T-cell (primary cell): ENCODE measurements at places on chromosomes 4 and X.

GRCh38 chrX:46941341-46941740 is 29.1 kb downstream of the JADE3 start:
- no peak for DNase-seq

GRCh38 chrX:118239913-118240698 is 105.8 kb upstream of the WDR44 start:
- DNase-seq = no peak

- DNase-seq = no peak
These were observed 72.4 kb downstream of the IL21 start for GRCh38 chr4:122548452-122548851.

DNA sequence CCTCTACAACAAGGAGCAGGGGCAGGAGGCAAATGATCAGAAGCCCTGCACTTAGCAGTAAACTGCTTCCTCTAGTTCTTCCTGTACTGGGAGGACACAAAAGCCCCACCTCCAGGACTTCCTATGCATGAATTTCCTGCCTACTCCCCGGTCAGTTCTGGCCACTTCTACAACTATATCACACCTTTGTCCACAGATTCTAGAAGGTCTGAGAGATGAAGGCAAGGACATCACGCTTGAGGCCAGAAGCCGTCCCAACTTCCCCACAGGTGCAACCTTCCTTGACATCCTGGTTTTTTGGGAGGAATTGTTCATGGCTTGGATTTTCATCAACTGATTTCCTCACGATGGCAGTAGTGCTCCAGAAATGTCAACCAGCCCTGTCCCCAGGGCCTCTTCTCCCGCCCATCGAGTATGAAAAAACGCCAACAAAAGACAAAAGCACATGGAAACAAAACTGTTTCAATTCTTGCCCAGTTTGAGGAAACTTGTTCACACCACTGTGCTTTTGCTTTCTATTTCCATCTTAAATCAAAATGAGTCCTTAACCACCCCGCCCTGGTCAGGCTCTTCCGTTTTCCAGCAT is 206.5 kb upstream of the STK26 start:
- DNase-seq = peak; percentile 73

DNA sequence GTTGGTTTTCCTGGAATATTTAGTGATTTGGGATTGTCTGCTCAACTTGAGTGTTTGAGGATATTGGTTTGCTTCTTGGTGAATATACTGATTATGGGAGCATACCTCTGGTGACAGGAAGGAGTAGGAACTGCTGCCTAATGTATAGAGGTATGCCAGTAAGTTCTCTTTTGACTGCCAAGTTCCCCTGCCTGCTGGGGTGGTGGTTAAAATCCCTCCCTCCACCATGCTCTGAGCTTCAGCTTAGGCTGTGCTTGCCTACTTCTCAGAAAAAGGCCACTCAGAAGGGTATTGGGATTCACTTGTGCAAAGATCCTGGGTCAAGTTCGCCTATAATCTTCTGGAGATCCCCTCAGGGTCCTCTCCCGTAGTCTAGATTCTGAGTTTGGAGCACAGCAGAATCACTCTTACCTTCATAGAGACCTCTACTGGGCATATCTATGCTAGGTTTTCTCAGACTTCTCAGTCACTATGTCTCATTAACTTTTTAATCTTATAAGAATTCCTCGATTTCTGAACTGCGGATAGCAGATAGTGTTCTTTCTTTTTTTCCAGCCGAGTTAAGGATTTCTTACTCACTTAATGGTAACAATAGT is 44.7 kb upstream of the DCK start:
- DNase-seq = no peak

- no peak for DNase-seq
These were observed 90.2 kb downstream of the CBR4 start for GRCh38 chr4:168919706-168920324.

DNA sequence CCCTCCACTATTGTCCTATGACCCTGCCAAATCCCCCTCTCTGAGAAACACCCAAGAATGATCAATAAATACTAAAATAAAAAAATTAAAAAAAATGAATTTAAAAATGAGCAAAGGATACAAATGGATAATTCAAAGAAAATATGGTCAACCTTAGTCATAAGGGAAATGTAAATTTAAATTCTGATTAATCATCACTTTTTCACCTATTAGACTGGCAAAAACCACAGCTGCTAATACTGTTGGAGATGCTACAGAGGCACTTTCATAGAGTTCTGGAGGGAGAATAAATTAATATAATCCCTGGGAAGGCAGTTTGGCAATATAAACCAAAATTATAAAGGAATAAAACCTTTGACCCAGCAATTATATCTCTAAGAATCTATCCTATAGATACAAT is 50.3 kb downstream of the LRBA start:
- DNase-seq = no peak

DNA sequence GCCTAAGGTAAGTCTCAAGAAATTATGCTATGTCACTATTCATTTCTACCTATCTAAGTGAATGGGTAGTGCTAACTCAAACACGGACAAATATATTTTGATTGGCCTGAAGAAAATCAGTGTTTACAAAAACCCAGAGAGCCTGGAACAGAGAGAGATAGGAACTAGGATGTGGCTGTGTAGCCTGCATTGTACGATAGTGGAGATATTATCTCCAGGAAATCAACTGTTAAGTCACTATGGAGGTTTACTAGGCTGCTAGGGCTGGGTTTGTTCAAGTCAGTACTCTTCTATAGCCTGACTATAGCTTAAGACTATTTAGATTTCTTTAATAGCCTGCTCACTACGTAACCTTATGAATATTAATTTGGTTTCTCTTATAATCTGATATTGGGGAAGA is 127.9 kb downstream of the TACR3 start:
- no peak for DNase-seq

- DNase-seq = no peak
These were observed 25.6 kb upstream of the SORBS2 start for GRCh38 chr4:185837415-185838103.

- DNase-seq = peak; percentile 56
These were observed 87.5 kb downstream of the LEF1 start for GRCh38 chr4:108081256-108081655.

DNA sequence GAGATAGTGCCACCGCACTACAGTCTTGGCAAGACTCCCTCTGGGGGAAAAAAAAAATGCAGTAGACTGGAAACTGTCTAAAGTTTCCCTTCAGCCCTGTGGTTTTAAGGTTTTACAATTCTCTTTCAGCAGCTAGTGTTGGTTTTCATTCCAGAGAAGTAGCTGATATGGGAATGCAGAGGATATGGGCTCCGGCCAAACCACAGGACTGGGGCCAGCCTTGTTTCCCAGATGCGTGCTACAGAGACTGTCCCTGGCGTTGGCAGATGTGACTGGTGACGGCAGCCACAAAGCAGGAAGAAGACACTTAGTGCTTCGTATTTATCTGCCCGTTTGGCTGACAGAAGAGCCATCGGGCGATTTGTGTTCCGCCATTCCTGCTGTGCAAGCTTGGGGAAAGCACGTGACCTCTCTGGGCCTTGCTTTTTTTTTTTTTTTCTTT is 43.2 kb downstream of the ZBTB49 start:
- DNase-seq = no peak

DNA sequence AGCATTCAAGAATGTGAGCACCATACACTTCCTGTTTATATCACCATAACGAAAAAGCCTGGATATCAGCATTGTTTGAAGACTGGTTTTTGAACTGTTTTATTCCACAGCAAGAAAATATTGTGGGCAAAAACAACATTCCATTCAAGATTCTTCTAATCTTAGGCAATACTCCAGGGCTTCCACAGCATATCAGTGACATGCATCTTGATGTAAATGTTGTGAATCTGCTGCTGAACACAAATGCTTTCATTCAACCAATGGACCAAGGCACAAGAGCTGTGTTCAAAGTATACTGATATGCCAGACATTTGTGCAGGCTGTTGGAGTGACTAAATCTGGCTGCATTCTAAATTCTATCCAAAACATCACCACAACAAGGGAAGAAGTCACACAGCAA is 260.1 kb upstream of the ETNPPL start:
- no peak for DNase-seq

DNA sequence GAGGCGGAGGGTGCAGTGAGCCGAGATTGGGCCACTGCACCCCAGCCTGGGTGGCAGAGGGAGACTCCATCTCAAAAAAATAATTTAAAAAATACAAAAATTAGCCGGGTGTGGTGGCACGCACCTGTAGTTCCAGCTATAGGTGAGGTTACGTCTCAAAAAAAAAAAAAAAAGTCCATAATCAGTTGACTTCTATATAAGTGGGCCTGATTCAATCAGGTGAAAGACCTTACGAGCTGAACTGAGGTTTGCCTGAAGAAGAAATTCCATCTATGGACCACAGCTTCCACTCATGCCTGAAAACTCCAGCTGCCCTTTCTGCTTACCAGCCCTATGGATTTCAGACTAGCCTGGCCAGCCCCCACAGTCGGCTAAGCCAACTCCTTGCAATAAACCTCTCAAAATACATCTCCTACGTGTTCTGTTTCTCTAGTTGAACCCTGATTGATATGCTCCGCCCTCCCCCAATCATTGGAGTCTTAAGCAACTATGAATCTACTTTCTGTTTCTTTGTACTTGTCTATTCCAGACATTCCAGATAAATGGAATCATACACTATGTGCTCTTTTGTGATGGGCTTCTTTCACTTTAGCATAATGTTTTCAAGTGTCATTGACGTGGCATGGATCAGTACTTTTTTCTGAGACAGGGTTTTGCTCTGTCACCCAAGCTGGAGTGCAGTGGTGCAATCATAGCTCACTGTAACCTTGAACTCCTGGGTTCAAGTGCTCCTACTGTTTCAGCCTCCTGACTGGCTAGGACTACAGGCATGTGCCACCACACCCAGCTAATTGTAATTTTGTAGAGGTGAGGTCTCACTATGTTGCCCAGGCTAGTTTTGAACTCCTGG is 36.6 kb downstream of the SAT1 start:
- no peak for DNase-seq

DNA sequence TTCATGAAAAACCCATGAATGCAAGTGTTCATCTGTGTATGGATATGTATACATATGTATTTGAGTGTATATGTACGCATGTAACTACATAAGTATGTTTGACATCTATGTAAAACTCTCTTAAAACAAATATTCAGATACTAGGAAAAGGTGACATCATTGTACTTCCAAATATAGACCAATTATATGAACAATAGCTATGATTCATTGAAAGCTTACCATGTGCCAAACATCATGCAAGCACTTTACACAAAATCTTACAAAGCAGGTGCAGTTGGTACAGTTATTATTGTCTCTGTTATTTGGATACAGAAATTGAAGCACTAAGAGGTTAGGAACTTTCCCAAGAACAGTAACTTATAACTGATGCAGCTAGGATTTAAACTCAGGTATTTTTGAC is 21.4 kb downstream of the MAGEB17 start:
- DNase-seq = no peak

DNA sequence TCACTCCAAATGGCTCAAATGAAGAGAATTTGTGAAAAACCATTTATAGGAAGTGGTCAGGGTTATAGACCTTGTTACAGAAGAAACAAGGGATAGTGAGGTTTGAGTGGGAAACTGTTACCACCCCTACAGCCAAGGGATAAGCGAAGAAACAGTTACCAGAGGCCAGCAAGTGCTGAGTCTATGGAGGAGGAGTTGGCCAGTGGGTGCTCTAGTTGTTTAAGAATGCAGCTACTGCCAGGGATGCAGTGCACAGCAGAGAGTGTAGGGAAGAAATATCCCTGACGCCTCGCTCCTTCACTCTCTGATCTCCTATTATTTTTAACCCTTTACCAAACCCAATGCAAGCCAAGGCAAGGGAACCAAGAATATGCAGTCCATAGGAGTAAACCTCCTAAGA is 15.2 kb upstream of the SYTL4 start:
- DNase-seq = no peak

- DNase-seq = no peak
These were observed 79.9 kb downstream of the ZFX start for GRCh38 chrX:24229400-24229879.

DNA sequence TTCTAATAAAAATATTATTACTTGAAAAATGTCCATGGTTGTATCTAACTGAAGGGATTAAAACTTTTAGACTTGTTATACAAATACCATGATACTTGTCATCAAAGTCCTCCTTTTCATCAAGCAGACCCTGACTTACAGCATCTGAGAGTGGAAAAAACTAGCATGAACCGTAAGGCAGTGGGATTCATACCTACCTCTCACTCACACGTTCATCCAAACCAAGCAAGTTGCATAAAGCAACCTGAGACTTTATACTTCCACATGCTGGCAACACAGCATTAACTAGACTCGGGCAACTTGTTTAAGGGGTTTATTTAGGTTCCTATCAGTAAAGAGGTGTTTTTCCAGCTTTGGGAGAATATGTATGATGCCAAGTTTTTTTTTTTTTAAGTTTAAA is 22.6 kb upstream of the TLR7 start:
- no peak for DNase-seq

DNA sequence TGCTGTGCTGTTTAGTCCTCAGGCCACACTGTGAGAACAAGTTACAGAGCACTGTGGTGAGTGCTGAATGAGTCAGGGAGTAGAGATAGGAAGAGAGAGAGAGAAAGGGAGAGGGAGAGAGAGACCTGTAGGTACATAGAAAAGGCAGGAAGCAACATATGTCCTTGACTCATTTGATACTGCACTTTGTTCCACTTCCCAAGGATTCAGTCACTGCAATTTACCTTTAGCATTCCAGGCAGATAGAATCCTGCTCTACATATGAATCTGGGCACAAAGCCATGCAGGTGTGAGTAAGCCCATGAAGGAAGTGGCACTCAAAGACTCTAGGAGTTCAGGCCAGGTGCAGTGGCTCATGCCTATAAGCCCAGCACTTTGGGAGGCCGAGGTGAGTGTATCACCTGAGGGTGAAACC is 1.0 kb upstream of the DAPP1 start:
- DNase-seq = no peak
